Epithelial cell of esophagus (primary cell): ENCODE measurements at places on chromosomes 2 and 18.
A peak's percentile ranks its signal among the peaks of the same experiment; 100 is the strongest.

DNA sequence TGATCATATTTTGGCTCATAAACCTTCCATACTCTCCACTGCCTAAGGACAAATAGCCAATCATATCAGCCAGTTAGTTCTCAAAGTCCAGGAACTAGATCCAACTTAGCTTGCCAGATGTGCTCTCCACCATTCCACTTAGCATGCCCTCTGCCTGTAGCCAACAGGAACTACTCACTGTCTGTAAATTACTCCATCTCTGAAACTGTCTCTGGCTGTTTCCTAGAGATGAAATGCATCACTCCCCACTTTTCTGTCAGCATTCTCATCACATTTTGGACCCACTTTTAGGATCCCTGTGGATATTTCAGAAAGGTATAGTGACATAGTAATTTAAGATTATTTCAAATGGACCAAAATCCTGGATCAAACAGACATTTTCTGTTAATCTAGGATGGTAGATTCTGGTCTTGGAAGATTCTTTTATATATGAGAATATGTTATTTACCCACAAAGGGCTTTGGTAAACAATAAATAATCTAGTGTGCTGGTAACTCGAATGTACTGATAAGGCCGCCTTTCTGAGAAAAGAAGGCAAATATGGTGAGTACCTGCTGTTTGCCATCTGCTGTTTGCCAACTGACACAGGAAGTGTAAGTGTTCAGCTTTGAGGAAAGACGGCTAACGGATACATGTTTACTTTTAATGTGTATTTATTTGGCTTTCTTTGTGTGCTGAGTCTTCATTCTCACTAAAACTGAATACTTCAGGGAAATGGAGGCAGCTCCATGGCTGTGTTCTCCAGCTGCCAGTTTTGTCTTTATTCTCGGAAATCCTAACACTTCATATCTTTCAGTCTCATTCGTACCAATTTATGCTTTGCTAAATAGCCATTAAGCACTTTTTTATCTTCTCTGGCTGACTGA, 79.5 kb downstream of the EVA1A start:
- peak; percentile 29 for DNase-seq

- DNase-seq, result peak; percentile 95
Measured at GRCh38 chr18:32920796-32921787, 148.3 kb upstream of the KLHL14 start.

GRCh38 chr2:173571021-173571821, 216.5 kb downstream of the CDCA7 start:
- DNase-seq, result peak; percentile 72

- no peak for DNase-seq
Measured at GRCh38 chr2:105777031-105777482, 32.3 kb downstream of the NCK2 start.

DNA sequence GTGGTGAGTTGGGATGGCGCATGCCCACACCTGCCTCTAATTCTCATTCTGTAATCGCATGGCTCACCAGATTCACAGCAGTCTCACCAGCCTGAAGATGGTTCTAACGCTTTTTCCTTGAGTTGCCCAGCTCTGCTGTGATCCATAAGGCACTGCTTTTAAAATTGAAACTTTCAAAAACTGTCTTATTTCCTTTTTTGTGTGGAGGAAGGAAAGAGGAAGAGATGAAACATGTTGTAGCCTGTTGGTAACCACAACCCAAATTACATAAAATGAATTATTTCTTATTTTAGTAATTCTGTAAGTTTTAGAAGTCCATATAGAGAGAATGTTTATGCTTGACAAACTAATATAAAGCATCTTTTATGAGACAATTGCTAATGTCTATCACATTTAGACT, 165.4 kb downstream of the RBM43 start:
- DNase-seq, result peak; percentile 33

GRCh38 chr2:197496695-197497094, 2.9 kb downstream of the HSPD1 start:
- DNase-seq, result no peak

GRCh38 chr2:29335396-29335795, 220.2 kb downstream of the CLIP4 start:
- DNase-seq, result no peak

- DNase-seq, result no peak
Measured at GRCh38 chr2:82657106-82657505, 1802.0 kb downstream of the SUCLG1 start.

DNA sequence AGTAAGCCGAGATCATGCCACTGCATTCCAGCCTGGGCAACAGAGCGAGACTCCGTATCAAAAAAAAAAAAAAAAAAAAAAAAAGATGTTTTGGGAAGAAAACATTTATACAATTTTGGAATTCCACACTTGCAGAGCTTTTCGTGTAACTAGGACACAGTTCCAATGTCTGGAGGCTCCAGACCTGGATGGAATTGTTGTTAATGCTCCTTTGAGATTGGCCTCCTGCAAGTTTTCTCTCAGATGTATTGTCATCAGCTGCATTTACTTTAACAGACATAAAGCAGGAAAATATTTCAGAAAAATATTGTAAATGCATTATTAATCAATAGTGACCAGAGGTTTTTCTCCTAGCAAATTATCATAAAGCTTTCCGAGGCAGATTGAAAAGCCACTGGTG, 124.1 kb downstream of the RBM43 start:
- DNase-seq, result no peak

- DNase-seq, result no peak
Measured at GRCh38 chr18:57534511-57534909, 52.0 kb downstream of the FECH start.

GRCh38 chr2:144370937-144371584, 148.9 kb downstream of the ZEB2 start:
- no peak for DNase-seq

DNA sequence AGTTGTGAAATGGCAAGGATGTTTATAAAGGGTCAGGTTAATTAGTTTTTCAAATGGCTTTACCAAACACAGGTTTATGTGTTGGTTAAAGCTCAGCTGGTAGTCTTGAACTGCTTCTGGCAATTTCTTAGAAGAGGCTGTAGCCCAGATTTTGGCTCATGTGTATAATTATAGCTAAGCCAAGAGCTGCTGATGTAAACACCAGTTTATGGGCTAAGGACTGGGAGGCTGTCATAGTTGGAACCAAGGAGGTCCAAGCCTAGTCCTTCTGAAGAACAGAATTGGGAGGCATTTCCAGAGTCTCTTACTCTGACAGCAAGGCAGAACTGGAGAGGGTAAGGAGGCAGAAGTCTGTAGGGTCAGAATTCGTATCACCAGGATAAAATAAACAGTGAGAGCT, 25.4 kb downstream of the UBE2E3 start:
- no peak for DNase-seq

DNA sequence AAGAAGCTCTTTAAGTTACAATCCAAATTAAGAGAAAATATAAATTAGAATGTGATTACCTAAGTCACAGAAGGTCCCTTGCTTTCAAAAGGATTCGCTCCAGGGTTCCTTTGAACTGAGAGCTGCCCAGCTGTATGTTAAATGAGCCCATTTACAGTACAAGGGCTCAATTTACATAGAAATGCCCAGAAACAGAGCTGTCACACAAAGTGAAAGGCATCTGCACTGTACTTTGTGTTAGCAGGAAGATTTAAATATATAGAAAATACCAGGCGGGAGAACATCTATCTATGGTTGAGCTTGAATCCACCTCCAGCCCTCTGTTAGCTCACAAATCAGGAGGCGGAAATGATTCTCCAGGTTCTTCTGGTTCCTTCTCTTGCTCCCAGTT, 272.9 kb downstream of the PAX3 start:
- DNase-seq, result no peak

DNA sequence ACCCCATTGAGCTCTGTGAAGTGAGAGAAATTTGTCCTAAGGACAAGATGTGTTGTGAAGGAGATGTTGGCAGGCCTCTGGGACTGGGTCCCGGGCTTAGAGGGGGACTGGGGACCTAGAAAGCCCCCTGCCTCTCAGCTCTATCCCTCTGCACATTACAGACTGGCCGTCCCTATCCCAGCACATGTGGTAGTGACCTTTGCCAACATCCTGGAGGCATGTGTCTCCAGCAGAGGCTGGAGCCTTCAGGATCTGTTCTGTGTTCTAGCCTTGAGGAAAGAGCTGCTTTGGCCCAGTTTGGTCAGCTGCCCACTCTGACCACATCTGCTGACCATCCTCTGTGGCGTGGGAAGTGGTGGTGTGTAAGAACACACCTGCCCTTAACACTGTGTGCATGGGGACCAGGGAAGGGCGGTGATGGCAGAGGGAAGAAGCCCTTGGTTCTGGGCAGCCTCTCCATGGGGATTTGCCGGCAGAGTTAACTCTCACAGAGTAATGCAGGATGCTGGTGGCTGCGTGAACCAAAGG, 33.4 kb downstream of the NCK2 start:
- no peak for DNase-seq

- peak; percentile 59 for DNase-seq
Measured at GRCh38 chr2:236665572-236666118, 96.0 kb downstream of the ACKR3 start.

- DNase-seq, result no peak
Measured at GRCh38 chr2:114139542-114139941, 249.7 kb downstream of the ACTR3 start.

DNA sequence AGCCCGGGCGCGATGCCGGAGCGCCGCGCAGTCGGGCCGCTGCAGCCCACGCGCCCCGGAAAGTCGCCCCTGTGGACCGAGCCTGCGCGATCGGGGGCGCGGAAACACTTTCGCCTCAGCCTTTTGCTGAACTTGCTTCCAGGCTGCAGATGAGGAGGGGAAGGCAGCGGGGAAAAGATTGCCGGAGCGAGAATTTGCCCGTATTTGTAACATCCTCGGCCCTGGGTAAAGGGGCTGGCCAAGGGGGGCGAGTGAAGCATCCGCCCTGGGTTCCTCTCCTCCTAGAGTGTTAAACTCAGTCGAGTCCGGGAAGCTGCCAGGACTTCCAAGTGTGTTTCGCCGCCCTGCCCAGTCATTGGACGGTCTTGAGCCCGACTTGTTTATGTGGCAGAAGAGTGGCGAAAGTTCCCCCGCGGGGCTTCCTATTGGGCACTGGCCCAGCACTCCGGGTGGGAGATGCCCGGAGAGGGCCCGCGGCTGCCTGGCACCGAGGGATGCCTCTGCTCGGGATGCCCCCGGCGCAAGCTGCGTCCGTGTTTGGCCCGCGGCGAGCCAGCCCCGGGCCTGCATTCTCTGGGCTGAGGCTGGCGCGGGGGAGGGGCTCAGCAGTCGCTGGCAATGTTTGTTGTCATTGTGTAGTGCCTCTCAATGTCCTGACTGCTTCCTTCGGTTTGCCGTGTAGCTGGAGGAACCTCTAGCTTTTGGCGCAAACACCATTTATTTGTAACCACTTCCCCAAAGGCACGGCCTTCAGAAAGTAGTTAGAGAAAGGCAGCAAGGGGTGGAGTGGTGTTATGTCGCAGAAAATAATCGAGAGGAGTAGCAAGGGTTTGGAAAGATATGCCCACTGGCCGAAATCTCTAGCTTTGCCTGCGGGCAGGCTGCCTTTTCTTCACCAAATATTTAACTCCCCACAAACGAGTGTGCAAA, 1.1 kb downstream of the CYBRD1 start:
- peak; percentile 64 for DNase-seq

GRCh38 chr18:4453874-4454536, 1.1 kb downstream of the DLGAP1 start:
- DNase-seq, result no peak

DNA sequence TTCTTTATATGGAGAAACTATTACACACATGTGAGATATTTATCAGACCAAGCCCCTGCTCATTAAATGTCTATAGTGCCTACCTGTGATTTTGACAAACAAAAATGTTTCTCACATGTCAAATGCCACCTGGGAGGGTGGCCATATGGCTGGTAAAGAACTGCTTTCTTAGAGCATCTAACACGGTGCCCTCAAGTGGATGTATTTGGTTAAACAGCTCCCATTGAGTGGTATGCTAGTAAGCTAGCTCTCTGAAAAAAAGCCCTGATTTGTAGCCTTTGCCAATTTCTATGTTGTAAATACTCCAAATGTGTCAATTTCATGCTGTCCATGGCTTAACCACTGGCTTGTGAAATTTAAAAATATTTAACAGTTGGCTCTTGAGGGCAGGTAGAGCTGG, 94.6 kb downstream of the PMAIP1 start:
- DNase-seq, result peak; percentile 19

GRCh38 chr2:28393114-28393836, 617 bp downstream of the FOSL2 start:
- DNase-seq, result peak; percentile 63

GRCh38 chr18:6785001-6785400, 55.5 kb downstream of the ARHGAP28 start:
- no peak for DNase-seq

- no peak for DNase-seq
Measured at GRCh38 chr2:173869244-173870229, 95.6 kb downstream of the SP3 start.

GRCh38 chr2:1727796-1728474, 16.4 kb downstream of the PXDN start:
- DNase-seq, result no peak

GRCh38 chr18:55672574-55673361, 84.8 kb upstream of the TCF4 start:
- DNase-seq, result no peak

- no peak for DNase-seq
Measured at GRCh38 chr2:221263573-221263972, 308.5 kb downstream of the EPHA4 start.
